Esophagus squamous epithelium (tissue), 5 donors: ENCODE measurements at places on chromosomes 3 and 15.

- no peak for DNase-seq
Measured at GRCh38 chr15:23422946-23423708, 23.9 kb downstream of the GOLGA6L2 start.

DNA sequence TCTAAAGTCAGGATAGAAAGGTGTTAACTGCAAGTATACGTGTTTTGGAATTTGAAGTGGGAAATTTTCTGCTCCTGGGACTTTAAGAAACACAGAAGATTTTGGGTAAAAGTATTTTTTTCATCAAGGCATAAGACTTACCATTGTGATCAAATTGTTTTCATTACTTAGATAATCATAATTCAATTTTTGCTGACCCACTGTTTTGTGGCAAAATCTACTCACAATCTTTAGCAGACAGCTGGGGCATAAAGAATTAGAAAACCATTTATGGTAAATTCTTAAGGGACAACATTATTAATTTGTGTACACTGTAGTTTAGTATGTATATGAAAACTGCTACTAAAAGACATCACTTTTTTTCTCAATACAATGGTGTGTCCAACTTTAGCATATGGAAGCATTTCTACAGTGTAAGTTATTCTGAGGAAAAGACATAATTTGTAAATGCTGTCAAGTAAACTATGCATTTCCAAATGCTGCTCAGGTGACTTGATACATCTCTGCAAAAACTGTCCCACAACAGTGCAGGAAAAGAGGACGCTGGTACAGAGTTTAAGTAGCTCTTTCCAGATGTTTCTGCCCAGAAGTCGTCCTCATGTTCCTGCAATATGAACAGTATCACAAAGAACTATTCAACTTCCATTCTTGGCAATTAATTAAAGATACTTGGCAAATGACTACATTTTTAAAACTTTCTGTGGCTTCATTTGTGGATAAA, 52.3 kb downstream of the THSD4 start:
- DNase-seq, result no peak

DNA sequence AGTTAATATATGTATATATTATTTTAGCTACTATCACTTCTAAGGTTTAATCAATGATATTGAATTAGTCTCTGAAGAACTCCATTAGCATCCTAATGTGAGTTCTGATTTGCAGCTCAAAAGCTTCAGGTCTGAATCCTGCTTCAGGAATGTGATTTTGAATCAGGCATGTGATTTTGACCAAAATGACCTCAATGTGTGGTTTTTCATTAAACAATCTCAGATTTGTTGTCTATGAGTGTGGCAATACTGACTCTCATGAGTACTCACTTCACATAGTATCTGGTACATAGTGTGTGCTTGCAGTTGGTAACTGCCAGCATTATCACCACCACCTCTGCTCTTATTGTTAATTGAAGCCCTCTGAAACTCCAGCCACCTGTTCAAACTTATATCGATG, 251.0 kb downstream of the KCNH8 start:
- no peak for DNase-seq

- no peak for DNase-seq
Measured at GRCh38 chr15:30675126-30675525, 49.2 kb downstream of the ARHGAP11B start.

GRCh38 chr15:42984493-42985034, 64.0 kb upstream of the TTBK2 start:
- no peak for DNase-seq

DNA sequence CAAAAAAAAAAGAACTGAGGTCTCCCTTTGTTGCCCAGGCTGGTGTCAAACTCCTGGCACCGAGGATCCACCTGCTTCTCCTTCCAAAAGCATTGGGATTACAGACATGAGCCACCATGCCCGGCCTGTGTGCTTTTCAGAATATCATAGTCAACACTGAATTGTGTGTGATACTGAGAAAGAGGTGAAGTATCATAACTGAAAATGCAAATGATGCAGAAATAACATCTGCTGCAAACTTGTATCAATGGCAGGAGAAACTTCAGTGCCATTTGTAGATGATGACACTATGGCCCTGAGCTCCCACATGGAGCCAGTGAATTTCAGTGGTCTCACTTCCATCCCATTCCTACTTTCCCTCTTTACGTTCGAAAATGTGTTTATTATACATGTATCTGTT, 21.9 kb downstream of the IL12A start:
- DNase-seq, result no peak

DNA sequence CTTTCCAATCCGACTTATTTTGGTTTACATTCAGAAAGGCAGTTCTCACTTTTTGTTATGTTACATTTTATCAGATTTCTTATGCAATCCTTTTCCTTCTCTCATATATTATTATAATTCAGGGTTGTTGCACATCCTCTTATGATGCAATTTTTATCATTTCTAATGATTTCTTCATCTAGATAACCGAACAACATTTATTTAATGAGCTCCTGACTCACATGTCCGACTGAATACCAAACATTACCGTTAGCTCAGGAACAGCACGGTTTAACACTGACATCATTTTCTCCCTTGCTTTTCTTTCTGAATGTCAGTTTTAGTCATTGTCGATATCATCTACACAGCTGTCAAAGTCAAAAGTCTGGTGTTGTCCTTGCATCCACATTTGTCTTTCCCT, 199.2 kb downstream of the BCHE start:
- no peak for DNase-seq

DNA sequence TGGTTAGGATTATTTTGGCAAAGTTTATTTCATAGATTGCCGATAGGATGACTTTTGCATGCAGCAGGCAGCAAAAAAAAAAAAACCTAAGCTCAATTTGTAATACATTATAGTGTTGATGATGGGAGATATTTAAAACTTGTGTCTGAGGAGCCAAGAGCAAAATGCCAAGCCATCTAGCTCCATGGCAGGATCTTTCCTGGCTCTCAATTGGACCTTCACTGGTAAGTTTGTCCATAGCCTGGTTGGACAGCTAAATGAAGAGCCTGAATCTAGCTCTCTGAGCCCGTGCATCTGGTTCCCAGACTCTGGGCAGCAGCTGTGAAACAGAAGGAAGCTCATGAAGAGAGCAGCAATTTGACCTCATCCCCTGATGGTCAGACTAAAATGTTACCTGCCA, 17.5 kb downstream of the STAC start:
- DNase-seq, result no peak

DNA sequence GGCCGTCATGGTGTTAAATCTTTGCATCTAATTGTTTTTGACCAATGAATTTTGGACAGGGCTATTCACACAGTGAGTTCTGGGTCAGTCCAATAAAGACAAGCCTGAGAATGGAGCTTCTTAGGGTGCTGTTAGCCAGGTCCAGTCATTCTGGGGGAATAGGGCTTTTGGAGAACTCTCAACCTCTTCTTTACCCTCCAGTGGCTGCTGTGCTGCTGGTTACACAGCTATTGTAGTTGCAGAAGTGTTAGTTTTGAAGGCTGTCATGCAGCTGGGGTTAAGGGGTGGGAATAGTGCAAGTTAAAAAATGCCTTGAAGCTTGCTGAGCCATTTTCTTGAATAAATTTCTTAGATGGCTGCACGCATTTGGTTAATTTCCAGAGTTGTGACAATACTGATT, 89.9 kb downstream of the CHD2 start:
- DNase-seq, result no peak

GRCh38 chr3:151925419-151925818, 52.0 kb downstream of the SUCNR1 start:
- no peak for DNase-seq

- no peak for DNase-seq
Measured at GRCh38 chr3:71910108-71910507, 125.2 kb upstream of the PROK2 start.

DNA sequence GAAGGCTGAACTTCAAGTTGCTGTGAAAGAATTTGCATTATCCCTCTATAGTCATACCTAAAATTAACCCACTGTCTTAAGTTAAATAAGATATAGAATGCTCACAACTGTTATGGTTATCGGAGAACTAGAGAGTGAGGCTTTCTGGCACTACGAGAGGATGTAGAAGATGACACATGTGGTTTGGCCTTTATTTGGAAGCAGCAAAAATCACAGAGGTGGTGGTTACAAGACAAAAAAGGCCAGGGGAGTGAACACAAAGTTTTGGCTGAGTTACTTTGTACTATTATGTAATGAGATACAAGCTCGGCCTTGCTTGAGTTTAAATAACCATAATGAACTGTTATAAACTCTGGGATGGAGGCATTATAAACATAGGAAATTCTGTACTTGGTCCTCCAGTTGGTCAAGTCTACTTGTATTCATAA, 78.3 kb upstream of the ICE2 start:
- DNase-seq, result no peak

DNA sequence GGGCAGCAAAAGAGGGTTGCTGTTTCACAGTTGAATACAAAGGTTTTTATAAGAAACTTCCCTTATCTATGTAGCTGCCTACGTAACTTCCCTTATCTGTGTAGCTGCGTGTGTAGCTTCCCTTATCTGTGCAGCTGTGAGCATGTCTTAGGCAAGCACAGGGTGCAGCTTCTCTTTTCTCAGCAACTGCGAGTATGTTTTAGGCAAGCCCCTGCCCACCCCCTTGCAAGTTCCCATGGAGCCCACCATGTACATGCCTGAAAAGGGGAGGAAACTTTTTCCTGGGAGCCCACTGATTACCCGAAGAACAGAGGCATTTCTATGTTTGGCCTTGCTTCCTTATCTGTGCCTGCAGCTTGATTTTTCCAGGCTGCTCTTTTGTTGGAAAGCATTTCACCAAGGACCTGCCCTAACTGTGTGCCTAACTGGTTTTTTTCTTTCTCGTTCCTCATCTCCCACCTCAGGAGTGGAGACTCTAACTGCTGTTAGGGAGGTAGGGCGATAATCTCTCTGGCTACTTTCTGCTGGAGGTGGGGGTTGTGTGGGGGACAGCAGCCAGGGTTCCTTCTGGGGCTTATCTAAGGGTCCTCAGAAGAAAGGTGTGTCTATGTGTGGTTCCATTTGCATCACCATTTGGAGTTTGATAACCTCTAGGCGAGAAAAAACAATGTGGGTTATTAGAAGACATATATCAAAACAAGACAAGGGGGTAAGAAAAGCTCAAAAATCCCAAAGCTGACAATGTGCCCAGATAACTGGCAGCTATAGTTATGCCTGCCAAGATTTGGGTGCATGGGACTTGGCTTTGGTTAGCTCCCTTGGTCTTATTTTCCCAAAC, 26.0 kb downstream of the SORD start:
- DNase-seq, result peak; percentile 3

- DNase-seq, result no peak
Measured at GRCh38 chr3:194019398-194020165, 116.4 kb upstream of the HES1 start.

DNA sequence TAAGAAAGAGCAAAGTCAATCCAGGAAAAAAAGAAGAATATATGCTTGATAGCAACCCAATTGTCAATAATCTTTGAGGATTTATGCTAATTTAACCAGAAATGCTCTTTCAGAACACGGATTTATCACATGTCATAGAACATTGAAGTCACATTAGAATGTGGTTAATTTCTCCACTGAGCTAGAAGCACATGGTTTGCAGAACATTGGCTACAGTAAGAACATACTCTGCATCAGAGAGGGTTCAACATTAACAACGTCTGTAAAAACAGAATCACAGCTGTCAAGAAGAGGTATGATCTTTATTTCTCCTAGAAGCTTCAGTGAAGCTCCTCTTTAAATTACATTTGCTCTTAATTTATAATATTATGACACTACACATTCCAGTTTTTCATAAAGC, 619.7 kb upstream of the AGTR1 start:
- no peak for DNase-seq

DNA sequence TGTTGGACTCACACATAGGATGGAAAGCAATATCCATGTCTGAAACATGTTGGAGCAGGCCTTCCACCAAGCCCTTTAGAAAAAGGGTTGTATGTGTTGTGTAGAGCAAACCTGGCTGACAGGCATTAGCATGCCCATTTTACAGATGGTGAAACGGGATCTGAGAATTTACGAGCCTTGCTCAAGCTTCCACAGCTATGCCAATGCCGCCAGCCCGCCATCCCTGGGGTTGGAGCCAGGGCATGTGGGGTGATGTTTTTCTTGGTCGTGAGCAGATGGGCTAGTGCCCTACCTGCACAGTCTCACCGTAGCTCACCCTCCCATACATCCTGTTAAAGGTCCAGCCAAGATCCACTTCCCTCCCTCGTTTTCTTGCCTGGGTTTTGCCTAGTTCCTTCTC, 97.5 kb upstream of the TLE3 start:
- DNase-seq, result no peak

DNA sequence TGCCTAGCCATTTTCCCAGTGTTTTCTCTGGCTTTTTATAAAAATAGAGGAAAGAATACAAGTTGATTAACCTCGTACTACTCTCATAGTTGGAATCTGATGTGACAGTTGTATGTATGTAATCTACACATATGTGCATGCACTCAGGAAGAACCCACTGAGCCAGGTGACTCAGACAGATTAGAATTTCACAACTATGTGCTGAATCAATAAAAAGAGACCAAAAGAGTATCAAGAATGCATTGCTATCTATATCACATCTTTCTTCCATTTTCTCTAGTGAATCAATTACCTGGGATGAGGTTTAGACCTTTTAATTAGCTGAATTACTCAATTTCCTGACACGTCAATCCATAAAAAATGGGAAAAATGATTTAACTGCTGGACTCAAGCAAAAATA, 319.3 kb upstream of the ATP10A start:
- no peak for DNase-seq

DNA sequence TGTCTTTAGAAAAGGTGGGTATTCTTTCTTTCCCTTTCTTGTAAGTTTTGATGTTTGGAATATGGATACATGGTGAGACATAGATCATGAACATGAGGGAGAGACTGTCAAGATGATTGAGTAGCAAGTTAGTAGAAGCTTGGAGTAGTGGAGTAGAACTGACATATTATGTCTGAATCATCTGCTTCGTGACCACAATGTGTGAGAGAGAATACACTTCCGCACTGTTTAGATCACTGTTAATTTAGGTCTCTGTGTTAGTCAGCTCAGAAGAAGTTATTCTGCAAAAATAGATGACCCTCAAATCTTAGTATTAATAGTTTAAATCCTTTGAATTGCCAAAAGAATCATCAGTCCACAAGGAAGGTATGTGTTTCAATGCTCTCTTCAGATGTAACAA, 151.0 kb downstream of the OXSM start:
- no peak for DNase-seq

DNA sequence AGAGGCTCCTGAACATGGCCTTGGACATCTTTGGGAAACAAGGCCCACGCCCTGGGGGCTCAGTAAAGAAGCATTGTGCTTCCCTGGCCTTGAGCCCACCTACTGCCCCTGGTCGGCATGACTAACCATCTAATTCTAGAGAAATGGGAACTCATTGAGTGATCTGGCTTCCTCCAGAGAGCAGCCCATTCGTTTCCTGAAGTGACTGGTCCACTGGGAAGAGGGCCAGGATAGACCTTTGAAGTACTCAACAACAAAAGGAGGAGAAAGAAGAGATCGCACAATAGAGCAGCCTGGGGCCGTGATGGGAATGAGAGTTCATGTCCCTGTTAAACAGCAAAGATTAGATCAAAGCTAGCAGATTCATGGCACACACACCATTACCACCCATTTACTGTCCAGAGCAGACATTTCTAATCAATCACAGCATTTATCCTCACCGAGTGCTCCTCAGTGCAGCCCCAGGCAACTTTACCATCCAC, 514.4 kb upstream of the PROK2 start:
- no peak for DNase-seq
